ENCODE measurements at places on chromosomes 13 and 19. TPM values are rescaled to one million over a fixed set of nuclear protein-coding genes. Genes with fewer than 3 reads are reported as not detected.

PRR19 gene
- under 0.01 TPM for total RNA-seq

CEACAM20 gene
- total RNA-seq, result not detected

CD37 gene
- total RNA-seq, result not detected

CALR3 gene
- total RNA-seq, result not detected

CEACAM16 gene
- total RNA-seq, result not detected

CACNG6 gene
- total RNA-seq, result not detected

LRRC4B gene
- total RNA-seq, result under 0.01 TPM

OR10H5 gene
- not detected for total RNA-seq

FFAR3 gene
- not detected for total RNA-seq

CYP2A7 gene
- total RNA-seq, result not detected

PKN1 gene
- total RNA-seq, result 126 TPM
